ENCODE measurements at places on chromosomes 16 and 17.

DNA sequence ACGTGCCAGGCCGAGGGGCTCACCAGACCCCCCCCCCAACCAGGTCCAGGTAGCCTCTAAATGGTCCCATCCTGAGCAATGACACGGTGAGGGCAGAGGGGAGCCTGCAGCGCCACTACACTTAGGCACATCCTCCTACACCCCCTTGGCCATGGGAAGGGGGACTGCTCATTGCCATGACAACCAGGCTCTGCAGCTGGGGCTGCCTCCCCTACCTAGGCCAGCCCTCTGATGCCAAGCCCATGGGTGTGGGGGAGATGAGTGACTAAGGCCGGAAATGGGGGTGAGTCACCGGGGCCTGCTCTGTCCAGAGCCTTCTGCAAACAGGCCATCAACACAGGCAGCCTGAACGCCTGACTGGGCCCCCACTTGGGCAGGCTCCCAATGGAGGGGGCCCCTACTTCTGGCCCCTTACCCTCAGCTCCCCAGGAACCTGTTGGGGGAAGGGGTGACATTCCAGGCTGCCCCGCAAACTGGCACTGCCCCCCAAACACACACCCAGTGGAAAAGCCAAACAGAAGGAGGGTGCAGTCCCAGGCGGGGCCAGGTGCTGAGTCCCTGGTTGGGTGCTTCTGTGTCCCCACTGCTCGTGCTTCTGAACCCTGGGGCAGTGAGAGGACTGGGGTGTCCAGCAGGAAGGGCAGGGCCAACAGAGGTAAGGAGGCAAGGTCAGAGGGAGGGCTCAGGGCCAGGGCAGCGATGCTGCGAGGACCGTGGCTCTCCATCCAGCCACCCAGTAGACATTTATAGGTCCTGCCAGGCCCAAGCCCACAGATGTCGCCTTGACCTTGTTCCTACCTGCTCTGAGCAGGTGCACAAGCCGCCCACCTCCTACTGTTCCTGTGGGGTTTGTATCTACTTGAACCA lies 8.2 kb downstream of the PLCD3 start:
- peak; percentile 35 for DNase-seq

GRCh38 chr17:27608328-27609230 lies 22.4 kb upstream of the LGALS9 start:
- DNase-seq = no peak

DNA sequence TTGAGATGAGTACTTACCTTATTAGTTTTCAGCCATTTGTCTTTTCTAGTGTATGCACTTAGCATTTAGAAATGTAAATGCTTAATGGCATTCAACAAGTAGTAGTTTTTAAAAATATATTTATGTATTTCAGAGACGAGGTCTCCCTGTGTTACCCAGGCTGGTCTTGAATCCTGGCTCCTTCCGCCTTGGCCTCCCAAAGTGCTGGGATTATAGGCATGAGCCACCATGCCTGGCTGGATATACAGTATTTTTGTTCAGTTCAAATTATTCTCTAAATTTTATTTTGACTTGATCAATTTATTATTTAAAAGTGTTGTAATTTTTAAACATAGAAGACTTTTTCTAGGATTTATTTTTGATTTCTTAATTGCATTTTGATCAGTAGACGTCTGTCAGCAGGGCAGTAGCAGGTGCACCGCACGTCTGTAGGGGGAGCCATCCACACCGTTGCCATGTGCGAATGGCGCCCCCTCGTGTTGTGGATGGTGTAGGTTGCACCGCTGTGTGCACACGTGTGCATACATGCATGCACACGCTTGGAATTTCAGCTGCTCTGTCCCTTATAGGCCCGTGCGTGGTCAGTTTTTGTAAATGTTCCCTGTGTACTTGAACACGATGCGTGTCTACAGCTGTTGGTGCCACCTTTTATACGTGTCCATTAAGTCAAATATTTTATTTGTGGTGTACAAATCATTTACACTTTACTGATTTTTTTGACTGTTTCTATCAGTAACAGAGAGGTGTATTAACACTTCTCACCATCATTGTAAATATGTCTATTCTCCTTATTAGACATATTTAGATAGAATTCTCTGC lies 30.6 kb downstream of the RPTOR start:
- DNase-seq = peak; percentile 92

- no peak for DNase-seq
These were observed 12.7 kb upstream of the APRT start for GRCh38 chr16:88824256-88825077.

GRCh38 chr16:22380529-22380928 lies 6.1 kb upstream of the CDR2 start:
- no peak for DNase-seq

DNA sequence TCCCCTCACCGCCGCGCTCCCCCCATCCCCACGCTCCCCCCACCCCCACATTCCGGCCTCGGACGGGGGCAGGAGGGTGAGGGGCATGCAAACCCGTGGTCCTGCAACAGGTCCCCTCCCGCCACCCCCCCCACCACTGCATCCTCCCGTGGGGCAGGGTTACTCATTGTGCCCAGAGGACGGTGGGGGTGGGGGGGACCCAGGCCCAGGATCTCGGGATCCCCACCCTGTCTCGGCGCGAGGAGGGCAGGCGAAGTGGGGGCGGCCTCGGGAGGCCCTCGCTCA lies 8.5 kb downstream of the SLC22A31 start:
- no peak for DNase-seq

- DNase-seq = no peak
These were observed 63.3 kb downstream of the RNF213 start for GRCh38 chr17:80323982-80324381.

DNA sequence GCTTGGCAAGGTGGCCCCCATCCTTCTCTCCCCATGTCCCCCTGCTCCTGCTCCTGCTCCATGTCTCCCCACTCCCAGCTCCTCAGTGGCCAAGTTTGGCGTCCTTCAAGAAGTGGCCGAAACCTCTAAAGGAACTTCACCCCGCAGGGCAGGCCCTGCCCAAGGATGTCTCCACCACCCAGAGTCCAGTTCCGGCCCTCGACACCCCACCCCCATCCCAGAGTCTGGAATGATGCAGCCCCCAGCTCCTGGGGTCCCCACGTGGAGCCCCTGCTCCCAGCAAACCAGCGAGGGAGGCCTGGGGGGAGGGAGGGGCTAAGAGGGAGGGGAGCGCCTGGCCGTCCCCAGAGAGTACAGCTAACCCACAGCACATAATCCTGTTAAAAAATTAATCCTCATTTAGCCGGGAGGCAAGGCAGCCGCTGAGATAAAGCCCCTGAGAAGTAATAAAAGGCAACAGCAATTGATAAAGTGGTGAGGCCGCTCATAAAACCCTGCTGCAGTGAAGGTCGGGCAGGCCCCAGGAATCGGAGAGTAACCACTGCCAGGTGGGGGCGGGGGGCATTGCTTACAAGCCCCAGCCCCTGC lies 9.9 kb upstream of the ENPP7 start:
- no peak for DNase-seq

DNA sequence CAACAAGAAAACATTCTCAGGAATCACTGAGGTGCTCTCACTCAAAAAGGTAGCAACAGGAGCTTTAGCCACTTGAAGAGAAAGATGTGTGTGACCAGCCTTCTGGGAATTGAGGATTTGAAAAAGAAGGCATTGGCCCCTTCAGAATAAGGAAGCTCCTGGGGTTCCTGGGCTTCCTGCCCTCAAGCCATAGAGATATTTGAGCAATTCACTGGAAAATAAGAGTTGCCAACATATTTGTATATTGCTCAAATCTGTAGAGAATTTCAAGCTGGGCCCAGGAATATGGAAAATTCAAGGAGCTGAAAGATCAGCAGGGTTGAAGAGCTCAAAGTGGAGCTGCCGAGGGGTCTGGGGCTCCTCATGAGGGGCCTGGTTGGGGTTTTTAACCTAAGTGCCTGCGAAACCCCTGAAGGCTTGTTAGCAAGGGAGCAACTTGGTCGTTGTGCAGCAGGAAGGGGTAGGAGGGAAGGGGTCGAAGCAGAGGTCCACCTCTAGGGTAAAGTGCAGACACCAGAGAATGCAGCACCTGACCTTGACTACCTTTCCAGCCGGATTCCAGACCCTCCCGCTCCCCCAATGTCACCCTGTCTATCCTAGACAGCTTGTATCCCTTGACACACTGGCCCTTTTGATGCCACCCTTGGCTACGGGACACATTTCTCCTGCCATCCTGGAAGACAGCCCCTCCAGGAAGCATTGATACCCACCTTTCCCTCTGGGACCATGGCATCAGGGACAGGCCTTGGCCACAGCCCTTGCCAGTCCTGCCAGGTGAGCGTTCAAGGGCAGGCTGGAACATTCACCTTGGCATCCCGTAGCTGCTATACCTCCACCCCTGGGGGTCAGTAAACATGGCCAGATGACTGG lies 67.6 kb upstream of the SREBF1 start:
- no peak for DNase-seq

DNA sequence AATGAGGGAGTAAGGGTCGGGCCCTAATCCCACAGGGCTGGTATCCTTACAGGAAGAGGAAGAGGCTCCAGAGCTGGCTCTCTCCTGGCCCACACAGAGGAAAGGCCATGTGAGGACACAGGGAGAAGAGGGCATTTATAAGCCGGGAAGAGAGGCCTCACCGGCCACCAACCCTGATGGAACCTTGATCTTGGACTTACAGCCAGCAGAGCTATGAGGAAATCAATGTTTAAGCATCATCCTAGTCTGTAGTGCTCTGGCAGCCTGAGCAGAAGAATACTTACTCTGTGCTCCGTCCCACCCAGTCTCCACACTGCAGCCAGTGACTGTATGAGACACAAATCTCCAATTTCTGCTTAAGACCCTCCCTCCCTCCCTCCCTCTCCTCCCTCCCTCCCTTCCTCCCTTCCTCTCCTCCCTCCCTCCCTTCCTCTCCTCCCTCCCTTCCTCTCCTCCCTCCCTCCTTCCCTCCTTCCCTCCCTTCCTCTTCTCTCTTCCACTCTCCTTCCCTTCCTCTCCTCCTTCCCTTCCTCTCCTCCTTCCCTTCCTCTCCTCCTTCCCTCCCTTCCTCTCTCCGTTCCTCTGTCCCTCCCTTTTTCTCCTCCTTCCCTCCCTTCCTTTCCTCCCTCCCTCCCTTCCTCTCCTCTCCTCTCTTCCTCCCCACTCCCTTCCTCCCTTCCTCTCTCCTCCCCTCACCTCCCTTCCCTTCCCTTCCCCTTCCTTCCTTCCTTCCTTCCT lies 8.9 kb upstream of the TMEM220 start:
- no peak for DNase-seq

DNA sequence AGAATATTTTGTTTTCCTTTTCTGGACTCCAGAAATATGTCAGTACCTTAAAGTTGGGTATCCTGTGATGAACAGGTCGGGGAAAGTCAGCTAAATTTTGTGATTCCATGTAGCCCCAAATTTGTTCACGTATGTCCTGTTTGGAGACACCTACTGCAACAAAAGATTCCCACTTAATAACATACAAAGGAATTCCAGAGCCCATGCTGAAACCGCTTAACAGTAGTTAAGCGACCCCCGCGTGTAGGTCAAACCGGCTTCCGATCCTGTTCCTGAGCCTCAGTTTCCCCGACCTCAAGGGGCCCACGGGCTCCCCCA lies 477 bp downstream of the MTHFSD start:
- DNase-seq = no peak

- no peak for DNase-seq
These were observed 762.1 kb upstream of the RBFOX1 start for GRCh38 chr16:6570530-6570929.
